Left lung (tissue), 14 donors: ENCODE measurements at places on chromosomes 6 and 20.

GRCh38 chr20:36145877-36146707 is 8.4 kb upstream of the EPB41L1 start:
- DNase-seq = no peak

DNA sequence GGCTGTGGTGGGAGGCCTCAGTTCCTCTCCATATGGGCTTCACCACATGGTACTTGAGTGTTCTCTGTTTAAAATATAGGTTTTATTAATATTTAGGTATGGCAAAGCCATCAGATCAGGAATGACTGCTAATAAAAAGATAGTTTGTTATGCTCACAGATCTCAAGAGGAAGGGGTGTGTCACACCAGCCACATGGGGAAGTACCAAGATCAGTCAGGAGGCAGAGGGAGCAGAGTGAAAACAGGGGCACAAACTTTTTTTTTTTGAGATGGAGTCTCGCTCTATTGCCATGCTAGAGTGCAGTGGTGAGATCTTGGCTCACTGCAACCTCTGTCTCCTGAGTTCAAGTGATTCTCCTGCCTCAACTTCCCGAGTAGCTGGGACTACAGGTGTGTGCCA is 92.1 kb upstream of the GCM1 start:
- no peak for DNase-seq

GRCh38 chr6:53770780-53771249 is 24.0 kb upstream of the LRRC1 start:
- no peak for DNase-seq

GRCh38 chr20:21049305-21049828 is 56.8 kb downstream of the LINC00237 start:
- no peak for DNase-seq

- DNase-seq = no peak
These were observed 138.1 kb downstream of the TFAP2A start for GRCh38 chr6:10276660-10277287.

- no peak for DNase-seq
These were observed 7.7 kb upstream of the HTR1B start for GRCh38 chr6:77470983-77471382.

DNA sequence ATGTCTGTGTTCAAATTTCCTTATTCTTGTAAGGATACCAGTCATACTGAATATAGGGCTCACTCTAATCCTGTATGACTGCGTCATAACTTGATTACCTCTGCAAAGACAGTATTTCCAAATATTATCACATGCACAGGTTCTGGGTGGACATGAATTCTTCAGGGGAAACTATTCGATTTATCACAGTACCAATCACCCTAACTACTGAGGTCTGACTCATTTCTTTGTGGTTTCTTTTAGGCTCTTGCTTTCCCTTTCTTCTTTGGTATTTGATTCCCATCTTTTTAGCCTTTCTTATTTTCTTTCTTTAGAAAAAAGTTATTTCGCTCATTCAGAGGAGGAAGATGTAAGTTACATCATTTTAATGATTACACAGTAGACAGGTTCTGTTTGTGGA is 40.3 kb upstream of the TBX18 start:
- no peak for DNase-seq

DNA sequence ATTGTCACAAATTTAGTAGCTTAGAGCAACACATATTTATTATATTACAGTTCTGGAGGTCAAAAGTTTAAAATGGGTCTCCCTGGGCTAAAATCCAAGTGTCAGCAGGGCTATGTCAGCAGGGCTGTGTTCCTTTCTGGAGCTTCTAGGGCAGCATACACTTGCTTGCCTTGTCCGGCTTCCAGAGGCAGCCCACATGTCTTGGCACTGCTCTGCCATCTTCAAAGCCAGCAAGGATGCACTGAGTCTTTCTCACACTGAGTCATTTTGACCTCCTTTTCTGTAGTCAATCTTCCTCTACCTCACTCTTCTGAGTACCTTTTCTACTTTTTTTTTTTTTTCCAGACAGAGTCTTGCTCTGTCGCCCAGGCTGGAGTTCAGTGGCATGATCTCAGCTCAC is 39.0 kb downstream of the ADGRF4 start:
- no peak for DNase-seq

DNA sequence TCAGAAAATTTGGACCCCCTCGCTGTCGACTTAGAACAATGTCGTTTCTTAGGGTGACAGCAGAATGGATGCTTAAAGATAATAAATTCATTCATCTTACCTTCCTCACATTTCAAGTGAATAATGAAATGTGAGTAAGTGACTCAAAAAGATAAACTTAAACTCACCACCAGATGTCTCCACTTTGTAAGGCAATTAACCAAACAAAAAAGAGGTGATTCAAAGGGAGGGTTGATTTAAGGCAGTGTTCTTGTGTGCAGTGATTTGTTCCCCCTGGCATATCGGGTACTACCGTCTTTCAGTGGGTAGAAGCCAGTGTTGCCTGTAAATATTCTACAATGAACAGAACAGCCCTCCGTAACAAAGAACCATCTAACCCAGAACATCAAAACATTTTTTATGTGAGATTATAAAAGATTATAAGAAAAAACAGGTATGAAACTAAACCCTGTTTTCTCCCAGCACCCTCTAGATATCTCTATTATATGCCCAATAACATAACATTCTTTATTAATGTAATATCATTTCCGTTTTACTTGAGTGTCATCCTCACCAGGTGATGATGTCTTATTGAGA is 589.7 kb downstream of the CBLN4 start:
- DNase-seq = no peak

- no peak for DNase-seq
These were observed 19.7 kb upstream of the HTR1B start for GRCh38 chr6:77482981-77483380.

DNA sequence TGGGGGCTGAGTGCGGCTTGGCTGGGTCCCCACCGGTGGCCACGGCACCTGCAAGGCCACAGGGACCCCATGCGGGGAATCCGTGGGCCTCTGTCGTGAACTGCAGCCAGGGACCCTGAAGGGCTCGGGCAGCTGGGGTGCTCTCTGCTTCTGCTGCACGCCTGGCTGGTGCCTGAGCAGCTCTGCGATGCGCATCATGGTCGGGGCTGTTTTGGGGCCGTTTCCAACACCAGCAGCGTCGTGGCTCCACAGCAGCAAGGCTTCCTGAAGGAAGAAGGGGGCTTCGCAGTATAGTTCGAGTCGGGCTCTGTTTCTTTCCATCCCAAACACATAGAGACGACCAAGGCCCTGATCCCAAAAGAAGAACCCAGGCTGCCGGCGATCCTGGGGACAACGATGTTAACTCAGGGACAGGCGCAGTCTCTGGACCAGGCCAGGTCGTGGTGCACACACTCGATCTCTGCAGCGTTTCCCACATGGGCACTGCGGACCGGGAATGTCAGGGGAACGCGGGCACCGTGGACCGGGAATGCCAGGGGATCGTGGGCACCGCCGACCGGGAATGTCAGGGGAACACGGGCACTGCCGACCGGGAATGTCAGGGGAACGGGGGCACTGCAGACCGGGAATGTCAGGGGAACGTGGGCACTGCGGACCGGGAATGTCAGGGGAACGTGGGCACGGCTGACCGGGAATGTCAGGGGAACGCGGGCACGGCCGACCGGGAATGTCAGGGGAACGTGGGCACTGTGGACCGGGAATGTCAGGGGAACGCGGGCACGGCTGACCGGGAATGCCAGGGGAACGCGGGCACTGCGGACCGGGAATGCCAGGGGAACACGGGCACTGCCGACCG is 36.8 kb upstream of the BHLHE23 start:
- no peak for DNase-seq

DNA sequence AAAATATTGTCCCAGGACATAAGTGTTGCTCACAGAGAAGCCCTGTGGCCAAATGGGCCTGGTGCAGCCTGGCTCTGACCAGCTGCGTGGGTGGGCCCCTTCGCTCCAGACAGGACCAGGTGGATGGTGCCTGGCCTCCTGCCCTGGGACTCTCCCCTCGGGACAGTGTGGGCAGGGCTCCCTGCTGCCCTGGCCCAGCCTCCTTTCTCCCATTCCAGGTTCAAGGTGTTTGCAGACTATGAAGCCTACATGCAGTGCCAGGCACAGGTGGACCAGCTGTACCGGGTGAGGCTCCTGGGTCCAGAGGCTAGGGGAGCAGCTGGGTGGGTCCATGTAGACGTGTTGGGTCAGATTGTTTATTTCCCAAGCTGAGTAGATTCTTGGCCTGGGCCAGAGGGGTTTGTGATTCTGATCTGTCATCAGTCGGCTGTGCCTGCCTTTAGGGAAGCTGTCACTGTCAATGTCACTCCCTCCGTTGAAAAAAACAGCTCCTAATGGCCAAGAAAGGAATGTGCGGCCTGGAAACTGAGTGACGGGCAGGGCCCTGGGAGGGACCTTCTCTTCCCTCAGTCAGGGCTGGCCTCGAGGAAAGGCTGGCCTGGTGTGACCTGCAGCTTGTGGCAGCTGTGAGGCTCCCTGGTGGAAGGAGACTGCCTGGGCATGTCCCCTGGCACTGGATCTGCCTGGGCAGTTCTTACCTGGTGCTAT is 47.7 kb downstream of the PYGB start:
- DNase-seq = no peak

GRCh38 chr6:43150051-43150751 is 20.9 kb upstream of the SRF start:
- no peak for DNase-seq

GRCh38 chr6:85669735-85670194 is 27.1 kb upstream of the SYNCRIP start:
- DNase-seq = no peak

GRCh38 chr6:36969988-36970891 is 15.7 kb downstream of the PI16 start:
- no peak for DNase-seq

GRCh38 chr20:32333988-32334885 is 23.9 kb upstream of the ASXL1 start:
- DNase-seq = peak; percentile 87
